ENCODE measurements at places on chromosomes 7 and 10. TPM values are rescaled to one million over a fixed set of nuclear protein-coding genes. Genes with fewer than 3 reads are reported as not detected.
A peak's percentile ranks its signal among the peaks of the same experiment; 100 is the strongest.

DNA sequence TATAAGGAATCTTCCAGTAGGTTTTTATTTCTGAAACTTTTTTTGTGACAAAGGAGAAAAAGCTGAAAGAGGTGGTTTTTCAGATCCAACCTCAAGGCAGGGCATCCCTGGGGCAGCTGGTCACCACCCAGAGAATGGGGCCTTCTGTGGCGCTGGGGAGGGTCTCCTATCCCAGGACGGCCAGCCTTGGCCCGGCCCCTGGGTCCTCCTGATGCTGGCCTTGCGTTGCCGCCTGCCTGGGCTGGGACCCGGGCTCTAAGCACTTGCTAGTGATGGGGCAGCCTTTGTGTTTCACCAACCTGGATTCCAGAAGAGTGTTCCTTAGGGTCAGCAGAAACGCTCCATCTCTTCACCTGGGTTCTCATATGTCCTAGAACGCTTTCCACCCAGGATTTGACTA is 16.3 kb downstream of the SHH start:
- no peak overlapping the region for H3K27ac ChIP-seq
- no peak for DNase-seq
- H3K4me1 ChIP-seq: no peaks in the 10 kb centered on the region
- no peaks in the 10 kb centered on the region for H3K36me3 ChIP-seq

The ZNF736 gene
- 6.7 TPM for total RNA-seq

- H3K27me3 ChIP-seq: no peaks in the 10 kb centered on the region
- no peak for DNase-seq
- H3K36me3 ChIP-seq: no peaks in the 10 kb centered on the region
- no peak overlapping the region for H3K4me3 ChIP-seq
- H3K4me1 ChIP-seq: no peaks in the 10 kb centered on the region
Measured at GRCh38 chr10:88130912-88131311, 267.5 kb downstream of the PTEN start.

GRCh38 chr7:151011097-151011409 is 13.2 kb downstream of the ATG9B start:
- no peak overlapping the region for H3K27ac ChIP-seq
- peaks cover 4% of the 10 kb centered on the region for H3K27me3 ChIP-seq
- DNase-seq: no peak
- H3K4me3 ChIP-seq: no peak overlapping the region
- H3K4me1 ChIP-seq: no peaks in the 10 kb centered on the region
- no peaks in the 10 kb centered on the region for H3K36me3 ChIP-seq

DNA sequence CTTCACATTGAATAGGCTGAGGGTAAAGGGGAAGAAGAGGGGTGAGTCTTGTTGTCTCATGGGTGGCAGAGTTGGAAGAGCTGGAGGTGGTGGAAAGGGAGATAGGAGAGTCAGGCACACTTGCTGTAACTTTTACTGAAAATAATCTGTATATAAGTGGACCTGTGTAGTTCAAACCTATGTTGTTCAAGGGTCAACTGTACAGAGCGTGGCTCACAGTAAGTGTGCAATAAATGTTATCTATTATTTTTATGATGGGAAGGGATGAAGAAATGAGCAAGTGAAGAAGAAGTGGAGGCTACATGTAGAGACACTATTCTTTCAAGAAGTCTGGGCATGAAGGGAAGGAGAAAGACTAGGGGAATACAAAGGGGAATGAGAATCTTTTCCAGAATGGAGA is 71.5 kb upstream of the FAM133B start:
- no peak overlapping the region for H3K4me3 ChIP-seq
- DNase-seq: no peak
- H3K4me1 ChIP-seq: peaks cover 2% of the 10 kb centered on the region
- H3K27ac ChIP-seq: no peak overlapping the region
- no peaks in the 10 kb centered on the region for H3K36me3 ChIP-seq

GRCh38 chr7:158366346-158366745 is 221.3 kb downstream of the PTPRN2 start:
- H3K27me3 ChIP-seq: no peaks in the 10 kb centered on the region
- H3K27ac ChIP-seq: no peak overlapping the region
- no peak overlapping the region for H3K4me3 ChIP-seq
- no peaks in the 10 kb centered on the region for H3K36me3 ChIP-seq
- DNase-seq: peak; percentile 19
- H3K4me1 ChIP-seq: no peaks in the 10 kb centered on the region

DNA sequence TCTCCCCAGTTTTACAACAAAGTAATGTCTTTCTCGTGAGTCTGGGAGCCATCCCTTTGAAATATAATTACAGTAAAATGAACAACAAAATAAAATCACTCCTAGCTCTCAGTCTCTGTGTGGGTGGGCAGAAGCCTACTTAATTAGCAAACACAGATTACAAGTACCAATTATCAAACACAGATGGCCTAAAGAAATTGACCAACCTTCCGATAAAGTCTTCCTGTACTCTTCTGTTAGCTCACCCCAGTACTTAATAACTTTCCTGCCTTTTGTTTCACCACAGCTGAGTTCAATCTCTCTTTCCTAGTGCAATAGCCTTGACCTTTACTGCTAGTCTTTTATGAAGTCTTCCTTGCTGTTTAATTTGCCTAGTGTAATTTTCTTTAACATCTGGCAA is 719.2 kb upstream of the MBL2 start:
- no peaks in the 10 kb centered on the region for H3K36me3 ChIP-seq
- no peak for DNase-seq
- no peaks in the 10 kb centered on the region for H3K4me1 ChIP-seq
- H3K27me3 ChIP-seq: no peaks in the 10 kb centered on the region
- H3K27ac ChIP-seq: no peak overlapping the region
- no peak overlapping the region for H3K4me3 ChIP-seq

- H3K27ac ChIP-seq: no peak overlapping the region
- no peak for DNase-seq
- no peak overlapping the region for H3K4me3 ChIP-seq
- no peaks in the 10 kb centered on the region for H3K4me1 ChIP-seq
Measured at GRCh38 chr7:12402365-12402725, 1.3 kb downstream of the VWDE start.

The PTF1A gene
- not detected for total RNA-seq

DNA sequence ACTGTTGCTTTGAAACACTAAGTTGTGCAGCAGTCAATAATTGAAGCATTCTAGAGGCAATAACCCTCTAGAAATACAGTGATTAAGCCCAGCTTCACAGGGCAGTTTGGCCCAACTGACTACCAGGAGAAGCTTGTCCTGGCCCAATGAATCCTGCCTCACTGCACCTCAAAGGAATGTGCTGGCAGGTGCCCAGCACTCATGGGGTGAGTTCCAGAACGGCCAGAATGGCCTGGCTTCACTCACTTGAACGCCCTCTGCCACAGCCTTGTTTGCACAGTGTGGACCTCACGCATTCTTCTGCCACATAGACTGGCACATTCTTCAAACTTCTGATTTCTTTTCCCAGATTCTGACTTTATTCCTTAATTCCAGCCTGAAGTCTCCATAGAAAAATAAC is 6.6 kb upstream of the ITIH2 start:
- H3K4me3 ChIP-seq: no peak overlapping the region
- no peaks in the 10 kb centered on the region for H3K27me3 ChIP-seq
- H3K36me3 ChIP-seq: no peaks in the 10 kb centered on the region
- peak; percentile 85 for DNase-seq
- H3K27ac ChIP-seq: peak overlapping the region; percentile 14

The LEP gene
- not detected for total RNA-seq

DNA sequence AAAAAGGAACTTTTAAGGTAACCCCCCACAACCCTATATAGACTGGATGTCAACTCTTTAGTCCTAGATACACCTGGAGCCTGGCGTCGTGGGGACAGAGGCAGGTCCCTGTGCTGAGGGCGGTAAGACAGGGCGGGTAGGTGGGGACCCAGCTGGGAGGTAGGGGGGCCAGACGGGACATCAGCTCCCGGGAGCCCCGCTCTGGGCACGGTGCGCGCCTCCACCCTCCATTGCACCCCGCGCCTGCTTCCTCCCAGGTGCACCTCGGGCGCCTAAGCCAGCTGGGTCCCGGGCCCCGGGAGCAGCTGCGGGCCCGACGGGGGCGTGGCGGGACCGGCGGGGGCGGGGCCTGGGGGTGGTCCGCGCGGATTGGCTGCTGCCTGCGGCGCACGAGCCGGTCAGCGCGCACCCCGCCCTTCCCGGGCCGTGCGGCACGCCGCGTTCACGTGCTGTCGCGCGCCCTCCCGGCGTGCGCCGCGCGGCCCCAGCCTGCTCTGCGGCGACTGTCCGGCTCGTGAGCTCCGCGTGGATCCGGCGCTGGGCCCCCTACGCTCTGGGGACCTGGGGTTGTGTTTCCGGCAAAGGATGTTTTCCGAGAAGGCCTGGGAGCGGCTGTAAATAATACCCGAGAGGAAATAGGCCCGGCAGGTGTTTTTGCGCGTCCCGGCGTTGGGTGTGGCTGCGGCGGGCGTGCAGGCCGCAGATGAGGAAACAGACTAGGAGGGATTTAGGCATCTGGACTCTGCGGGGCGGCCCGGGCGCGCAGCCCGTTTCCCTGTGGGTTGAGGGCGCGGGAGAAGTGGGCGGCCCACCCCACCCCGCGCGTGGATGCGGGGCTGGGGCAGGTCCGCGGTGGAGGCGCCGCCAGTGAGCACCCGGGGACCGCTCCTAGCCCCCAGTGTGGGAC is 39.1 kb upstream of the PFKFB3 start:
- H3K27me3 ChIP-seq: no peaks in the 10 kb centered on the region
- no peaks in the 10 kb centered on the region for H3K36me3 ChIP-seq
- peak overlapping the region; percentile 76 for H3K27ac ChIP-seq
- no peaks in the 10 kb centered on the region for H3K4me1 ChIP-seq
- peak overlapping the region; percentile 98 for H3K4me3 ChIP-seq

The GPR15LG gene
- total RNA-seq: not detected

DNA sequence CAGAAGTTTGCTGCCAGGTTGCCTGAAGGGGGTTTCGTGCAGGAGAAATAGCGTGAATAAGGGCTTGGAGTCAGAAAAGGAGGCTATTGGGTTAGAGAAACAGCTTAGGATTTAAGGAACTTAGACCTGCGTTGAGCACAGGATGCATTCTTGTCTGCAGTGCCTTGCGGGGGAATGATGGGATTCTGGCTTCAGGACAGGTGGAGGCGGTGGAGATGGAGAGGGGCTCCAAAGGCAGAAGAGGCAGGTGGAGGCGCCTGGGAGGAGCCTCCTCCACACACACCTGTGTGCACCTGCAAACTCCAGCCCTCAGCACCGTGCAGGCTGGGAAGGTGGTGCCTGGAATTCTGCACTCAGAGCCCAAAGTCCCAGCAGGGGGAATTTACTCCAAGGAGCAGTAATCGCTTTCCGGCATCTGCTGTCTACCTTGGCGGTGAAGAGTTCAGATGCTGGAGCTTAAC is 1.8 kb downstream of the CLIP2 start:
- H3K36me3 ChIP-seq: no peaks in the 10 kb centered on the region
- H3K4me1 ChIP-seq: no peaks in the 10 kb centered on the region
- H3K4me3 ChIP-seq: no peak overlapping the region

DNA sequence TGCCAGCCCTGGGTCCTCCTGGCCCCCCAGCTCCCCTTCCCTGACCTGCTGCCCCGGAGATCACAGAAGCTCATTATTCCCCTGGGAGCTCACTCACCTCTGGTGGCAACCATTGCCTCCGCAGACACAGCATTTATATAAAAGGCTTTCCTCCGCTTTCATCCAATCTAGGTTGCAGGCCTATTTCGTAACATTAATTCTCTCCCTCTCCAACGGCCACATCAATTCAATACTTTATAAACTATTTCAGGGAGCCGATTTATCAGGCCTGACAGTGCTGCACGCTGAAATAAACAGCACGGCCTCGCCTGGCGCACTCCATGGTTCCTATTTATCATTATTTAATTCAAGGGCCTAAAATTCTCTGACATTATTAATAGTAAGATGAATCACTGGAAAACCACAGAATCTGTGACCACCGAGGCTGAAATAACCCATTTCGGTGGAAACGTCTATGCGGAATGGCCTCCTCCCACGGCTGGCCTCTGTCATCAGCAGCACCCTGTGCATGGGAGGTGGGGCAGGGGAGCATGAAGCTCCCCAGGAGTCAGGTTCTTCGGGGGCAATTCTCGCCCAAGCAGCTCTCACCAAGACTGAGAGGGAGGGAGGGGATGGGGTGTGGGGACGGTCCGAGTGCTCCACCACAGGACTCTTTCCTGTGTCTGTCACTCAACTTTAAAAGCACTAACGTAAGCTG is 249.3 kb upstream of the PFKP start:
- H3K27me3 ChIP-seq: no peaks in the 10 kb centered on the region
- H3K4me3 ChIP-seq: no peak overlapping the region
- H3K36me3 ChIP-seq: no peaks in the 10 kb centered on the region
- H3K27ac ChIP-seq: no peak overlapping the region
- no peak for DNase-seq

GRCh38 chr10:49418328-49418727 is 22.4 kb upstream of the DRGX start:
- no peaks in the 10 kb centered on the region for H3K36me3 ChIP-seq
- no peaks in the 10 kb centered on the region for H3K27me3 ChIP-seq
- H3K27ac ChIP-seq: no peak overlapping the region
- no peak for DNase-seq
- no peak overlapping the region for H3K4me3 ChIP-seq
- no peaks in the 10 kb centered on the region for H3K4me1 ChIP-seq

- no peaks in the 10 kb centered on the region for H3K36me3 ChIP-seq
- H3K27ac ChIP-seq: no peak overlapping the region
- H3K4me3 ChIP-seq: no peak overlapping the region
- no peaks in the 10 kb centered on the region for H3K27me3 ChIP-seq
Measured at GRCh38 chr10:80769700-80770160, 232.0 kb downstream of the SH2D4B start.

DNA sequence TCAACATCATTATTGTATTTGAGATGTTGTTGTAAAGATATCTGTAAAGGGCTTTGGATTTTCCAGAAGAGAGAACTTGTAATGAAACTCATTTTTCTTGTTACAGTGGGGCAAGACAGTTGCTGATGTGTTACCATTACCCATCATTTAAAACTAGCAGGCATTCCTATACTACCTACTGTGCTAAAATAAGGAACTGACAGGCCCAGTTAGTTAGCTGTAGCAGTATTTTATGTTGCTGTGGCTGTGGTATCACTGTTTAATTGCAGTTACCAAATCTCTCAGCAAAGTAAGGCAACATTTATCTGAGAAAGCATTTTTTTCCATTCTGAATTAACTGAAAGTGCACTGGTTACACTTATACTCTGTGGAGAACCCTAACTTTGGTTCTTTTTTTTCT is 9.9 kb downstream of the ST7 start:
- H3K36me3 ChIP-seq: no peaks in the 10 kb centered on the region
- DNase-seq: no peak
- no peak overlapping the region for H3K27ac ChIP-seq
- H3K27me3 ChIP-seq: no peaks in the 10 kb centered on the region

- peaks cover 3% of the 10 kb centered on the region for H3K4me1 ChIP-seq
- H3K27ac ChIP-seq: peak overlapping the region; percentile 24
- no peaks in the 10 kb centered on the region for H3K36me3 ChIP-seq
- no peak overlapping the region for H3K4me3 ChIP-seq
- no peaks in the 10 kb centered on the region for H3K27me3 ChIP-seq
Measured at GRCh38 chr10:132631338-132631735, 93.8 kb downstream of the INPP5A start.

GRCh38 chr7:28939367-28939766 is 18.8 kb downstream of the TRIL start:
- no peak overlapping the region for H3K27ac ChIP-seq
- no peaks in the 10 kb centered on the region for H3K27me3 ChIP-seq
- no peaks in the 10 kb centered on the region for H3K36me3 ChIP-seq
- no peak overlapping the region for H3K4me3 ChIP-seq
- H3K4me1 ChIP-seq: no peaks in the 10 kb centered on the region

Measured in right lobe of liver (tissue), 6 donors.